Activated T-cell treated with anti-CD3 and anti-CD28 coated beads, Interleukin-2, amount 50 U/mL, for 72 hours (primary cell): ENCODE measurements at places on chromosomes 13 and 19. TPM values are rescaled to one million over a fixed set of nuclear protein-coding genes. Genes with fewer than 3 reads are reported as not detected.
A peak's percentile ranks its signal among the peaks of the same experiment; 100 is the strongest.

The VSTM2B gene
- total RNA-seq = not detected

The BEST2 gene
- total RNA-seq = not detected

The EPS8L1 gene
- total RNA-seq = 3.8 TPM

The KANK2 gene
- total RNA-seq = 1.1 TPM

The KLHL1 gene
- not detected for total RNA-seq

The IZUMO4 gene
- 36.9 TPM for total RNA-seq

The VASP gene
- total RNA-seq = 133 TPM

The LILRB3 gene
- total RNA-seq = 0.31 TPM

DNA sequence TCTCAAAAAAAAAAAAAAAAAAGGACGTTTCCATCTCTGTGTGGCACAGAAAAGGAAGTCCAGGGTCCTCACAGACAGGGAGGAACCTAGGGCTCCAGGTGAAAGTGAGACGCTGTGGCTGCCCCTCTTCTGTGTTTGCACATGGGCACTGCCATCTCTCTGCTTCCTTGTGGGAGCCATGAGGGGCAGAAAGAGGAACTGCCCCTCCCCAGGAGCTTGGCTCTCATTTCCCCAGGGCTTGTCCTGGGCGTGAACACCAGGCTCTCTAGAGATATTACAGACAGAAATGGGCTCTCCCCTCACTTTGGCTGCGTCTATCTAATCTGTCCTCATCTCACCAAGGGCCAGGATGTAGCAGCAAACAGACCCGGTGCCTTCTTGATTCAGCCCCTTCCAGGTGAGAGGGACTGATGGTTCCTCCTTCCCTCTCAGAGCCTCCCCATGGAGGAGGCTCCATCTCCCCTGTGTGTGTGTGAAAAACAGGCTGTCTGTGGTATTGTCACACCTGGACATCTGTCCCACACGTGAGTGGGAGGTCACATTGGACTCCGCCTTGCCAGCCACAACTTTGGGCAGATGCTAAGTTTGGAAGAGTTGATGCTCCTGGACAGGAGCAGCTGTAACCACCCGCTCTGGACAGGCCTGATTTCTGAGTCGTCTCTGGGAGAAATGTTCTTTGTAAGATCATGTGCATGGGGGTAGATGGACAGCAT, 840 bp upstream of the LILRA4 start:
- DNase-seq = no peak
- no peaks in the 10 kb centered on the region for H3K36me3 ChIP-seq
- H3K27me3 ChIP-seq = no peaks in the 10 kb centered on the region

DNA sequence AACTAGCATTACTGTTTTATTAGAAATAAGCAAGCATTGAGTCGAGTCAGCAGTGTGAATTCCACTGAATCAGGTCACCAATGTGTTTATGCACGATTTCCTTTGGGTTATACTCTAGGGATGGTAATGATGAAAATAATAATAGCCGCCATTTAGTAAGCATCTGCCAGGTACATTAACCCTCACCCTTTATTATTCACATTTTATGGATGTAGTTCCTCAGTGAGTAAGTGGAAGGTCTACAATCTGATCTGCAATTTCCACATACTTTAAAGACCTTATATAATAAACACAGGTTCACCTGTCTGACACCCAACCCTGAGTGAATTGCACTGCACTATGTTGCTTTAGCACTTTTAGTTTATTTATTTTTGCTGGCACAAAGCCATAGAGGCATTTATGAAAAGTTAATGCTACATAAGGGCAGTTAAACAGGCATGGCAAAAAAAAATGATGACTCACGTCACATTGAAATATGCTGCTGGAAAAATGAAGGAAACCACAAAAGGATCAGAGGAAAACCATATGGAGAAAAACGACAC, 122.4 kb downstream of the TRPC4 start:
- H3K27me3 ChIP-seq = no peaks in the 10 kb centered on the region
- no peak overlapping the region for H3K27ac ChIP-seq
- H3K4me3 ChIP-seq = no peak overlapping the region
- no peak for DNase-seq
- no peaks in the 10 kb centered on the region for H3K4me1 ChIP-seq

- peaks cover 2% of the 10 kb centered on the region for H3K36me3 ChIP-seq
- no peaks in the 10 kb centered on the region for H3K27me3 ChIP-seq
- H3K27ac ChIP-seq = no peak overlapping the region
- DNase-seq = no peak
- H3K4me3 ChIP-seq = no peak overlapping the region
Measured at GRCh38 chr19:47776568-47776967, 1.9 kb upstream of the SELENOW start.

GRCh38 chr13:30862707-30863106, 43.4 kb upstream of the MEDAG start:
- no peak overlapping the region for H3K27ac ChIP-seq
- H3K36me3 ChIP-seq = no peaks in the 10 kb centered on the region
- peaks cover 12% of the 10 kb centered on the region for H3K27me3 ChIP-seq

DNA sequence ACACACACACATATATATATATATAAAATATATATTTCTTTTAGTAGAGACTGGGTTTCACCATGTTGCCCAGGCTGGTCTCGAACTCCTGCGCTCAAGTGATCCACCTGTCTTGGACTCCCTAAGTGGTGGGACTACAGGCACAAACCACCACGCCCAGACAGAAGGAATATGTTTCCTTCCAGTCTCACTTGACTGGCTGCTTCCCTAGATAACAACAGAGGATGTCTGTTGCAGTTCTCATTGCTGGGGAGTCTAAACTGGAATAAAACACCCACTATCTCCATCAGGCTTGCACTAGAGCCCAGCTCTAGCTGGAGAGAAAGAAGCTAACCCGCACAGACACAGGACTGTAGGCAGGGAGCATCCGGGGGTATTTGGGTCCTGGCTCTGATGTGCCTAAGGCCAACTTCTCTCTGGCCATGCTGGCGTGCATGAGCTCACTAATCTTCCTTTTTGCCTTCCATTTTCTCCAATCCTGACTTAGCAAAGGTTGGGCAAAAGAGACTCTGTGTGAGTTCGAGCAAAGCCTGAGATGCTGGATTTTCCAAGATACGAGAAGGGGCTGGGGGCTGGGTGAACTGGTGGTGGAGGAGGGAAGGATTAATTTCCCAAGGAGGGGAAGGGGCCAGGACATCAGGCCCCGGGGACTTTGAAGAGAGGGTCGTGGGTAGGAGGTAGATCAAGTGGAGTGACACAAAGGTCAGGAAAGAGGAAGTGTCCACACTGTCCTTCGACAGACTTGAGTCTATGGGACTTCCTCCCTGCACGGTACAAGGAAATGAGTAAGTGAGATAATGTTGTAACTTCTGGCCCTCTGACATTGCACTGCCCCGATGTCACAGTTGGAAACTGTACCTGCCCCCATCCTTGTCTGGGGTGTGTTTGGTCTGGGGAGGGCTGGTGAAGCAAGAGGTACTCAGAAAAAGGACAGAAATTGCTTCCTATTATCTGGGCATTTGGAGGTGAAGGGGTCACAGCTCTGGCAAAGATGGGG, 22.5 kb upstream of the ALOX5AP start:
- no peaks in the 10 kb centered on the region for H3K27me3 ChIP-seq
- peak; percentile 21 for DNase-seq
- H3K4me3 ChIP-seq = peak overlapping the region; percentile 60
- H3K36me3 ChIP-seq = no peaks in the 10 kb centered on the region
- H3K27ac ChIP-seq = no peak overlapping the region

GRCh38 chr19:1956868-1957492, 16.0 kb downstream of the CSNK1G2 start:
- no peak overlapping the region for H3K27ac ChIP-seq
- H3K4me3 ChIP-seq = no peak overlapping the region
- no peaks in the 10 kb centered on the region for H3K36me3 ChIP-seq
- peaks cover 11% of the 10 kb centered on the region for H3K4me1 ChIP-seq
- DNase-seq = no peak
- no peaks in the 10 kb centered on the region for H3K27me3 ChIP-seq

DNA sequence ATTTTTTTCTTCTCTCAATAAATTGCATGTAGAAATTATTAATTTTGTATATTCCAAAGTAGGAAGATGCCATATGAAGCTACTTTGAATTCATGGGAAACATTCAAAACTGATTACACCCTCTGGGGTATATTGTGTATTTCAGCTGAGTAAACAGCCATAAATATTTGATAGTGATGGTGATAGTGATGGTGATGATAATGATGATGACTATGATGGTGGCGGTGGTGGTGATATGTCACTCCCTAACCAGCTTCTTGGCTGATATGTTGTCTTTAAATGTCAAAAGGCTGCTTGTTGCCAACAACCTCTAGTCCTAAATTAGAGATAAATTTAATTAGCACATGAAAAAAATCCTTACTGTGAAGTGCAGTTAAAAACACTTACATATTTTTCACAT, 102.0 kb downstream of the LRCH1 start:
- peaks cover 60% of the 10 kb centered on the region for H3K4me1 ChIP-seq
- no peaks in the 10 kb centered on the region for H3K36me3 ChIP-seq
- H3K4me3 ChIP-seq = no peak overlapping the region
- DNase-seq = no peak
- no peak overlapping the region for H3K27ac ChIP-seq
